Lung microvascular endothelial cell (primary cell): ENCODE measurements at places on chromosomes 7 and 10.

DNA sequence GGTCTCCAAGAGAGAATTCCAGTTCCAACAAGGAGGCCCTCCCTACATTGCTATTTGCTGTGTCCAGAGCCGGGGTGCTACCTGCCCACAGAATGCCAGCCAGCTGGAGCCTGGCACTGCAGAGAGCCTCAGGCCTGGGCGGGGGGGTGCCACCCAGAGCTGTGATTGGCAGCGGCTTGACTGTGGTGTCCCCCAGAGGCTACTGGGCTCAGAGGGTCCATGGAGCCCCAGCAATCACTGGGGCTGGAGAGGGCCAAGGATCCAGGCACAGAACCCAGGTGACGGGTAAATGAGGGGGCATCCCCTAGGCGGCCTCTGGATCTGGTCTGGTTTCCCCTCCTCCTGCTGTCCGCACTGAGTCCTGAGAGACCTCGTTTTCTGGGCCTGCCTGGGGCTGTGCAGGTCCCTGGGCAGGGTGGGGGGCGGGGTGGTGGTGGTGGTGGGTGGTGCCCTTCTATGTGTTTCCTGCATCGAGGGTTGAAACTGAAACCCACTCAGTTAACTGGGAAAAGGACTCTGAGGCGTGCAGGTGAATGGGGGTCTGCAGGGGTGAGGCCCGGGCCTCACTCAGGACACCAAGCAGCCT lies 12.6 kb downstream of the DPYSL4 start:
- DNase-seq = no peak

DNA sequence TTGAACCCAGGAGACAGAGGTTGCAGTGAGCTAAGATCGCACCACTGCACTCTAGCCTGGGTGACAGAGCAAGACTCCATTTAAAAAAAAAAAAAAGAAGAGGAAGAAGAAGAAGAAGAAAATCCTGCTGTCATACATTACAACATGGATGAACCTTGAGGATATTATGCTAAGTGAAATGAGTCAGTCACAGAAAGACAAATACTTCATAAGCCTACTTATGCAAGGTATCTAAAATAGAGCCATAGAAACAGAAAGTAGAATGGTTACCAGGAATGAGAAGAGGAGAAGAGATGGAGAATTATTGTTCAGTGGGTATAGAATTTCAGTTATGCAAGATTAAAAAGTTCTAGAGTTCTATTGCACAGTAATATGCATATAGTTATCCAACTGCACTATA lies 466.5 kb downstream of the PLXNA4 start:
- DNase-seq = no peak

- peak; percentile 53 for DNase-seq
Measured at GRCh38 chr7:47497367-47498096, 84.4 kb downstream of the TNS3 start.

DNA sequence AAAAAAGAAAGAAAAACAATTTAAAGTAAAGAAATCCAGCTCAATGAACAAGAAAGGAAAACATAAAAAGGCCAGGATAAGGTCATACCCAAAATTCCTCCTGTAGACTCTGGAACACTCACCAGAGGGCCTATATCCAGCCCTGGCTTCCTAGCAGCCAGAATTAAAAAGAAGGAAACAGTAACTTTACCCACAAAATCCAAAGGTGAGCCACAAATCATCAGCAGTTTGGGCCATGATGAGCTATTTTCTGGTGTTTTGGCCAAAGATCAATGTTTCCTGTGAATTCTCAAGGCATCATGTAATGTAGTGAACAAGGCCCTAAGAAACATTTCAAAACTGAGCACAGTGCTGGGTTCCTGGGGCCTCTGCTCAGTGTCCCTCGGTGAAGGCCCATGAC lies 87.8 kb downstream of the LARP4B start:
- DNase-seq = no peak

DNA sequence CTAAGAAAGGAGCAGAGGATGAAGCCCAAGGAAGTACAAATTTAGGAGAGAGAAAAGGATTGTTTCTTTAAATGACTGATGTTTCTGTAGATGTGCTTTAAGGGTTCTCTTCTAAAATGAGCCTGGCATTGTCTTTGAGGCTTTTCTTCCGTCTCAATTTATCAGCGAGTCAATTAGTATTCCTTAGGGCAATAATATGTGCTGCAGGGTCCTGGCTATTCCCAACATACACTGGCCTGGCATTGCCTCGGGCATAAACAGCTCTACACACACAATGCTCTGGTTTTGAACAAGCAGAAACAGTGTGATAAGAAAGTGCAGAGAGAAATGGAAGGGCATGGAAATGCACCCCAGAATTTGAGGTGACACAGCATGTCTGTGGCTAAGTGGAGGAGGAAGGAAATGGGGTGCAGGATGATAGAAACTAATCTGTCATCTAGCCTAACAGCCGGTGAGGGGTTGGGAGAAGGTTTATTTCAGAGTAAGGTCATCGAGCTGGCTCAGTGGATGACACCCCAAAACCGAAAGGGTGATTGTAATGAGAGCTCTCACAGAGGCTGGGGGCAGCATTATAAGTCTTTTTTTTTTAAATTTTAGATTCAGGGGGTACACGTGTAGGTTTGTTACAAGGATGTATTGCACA lies 67.5 kb upstream of the ARHGAP21 start:
- no peak for DNase-seq

DNA sequence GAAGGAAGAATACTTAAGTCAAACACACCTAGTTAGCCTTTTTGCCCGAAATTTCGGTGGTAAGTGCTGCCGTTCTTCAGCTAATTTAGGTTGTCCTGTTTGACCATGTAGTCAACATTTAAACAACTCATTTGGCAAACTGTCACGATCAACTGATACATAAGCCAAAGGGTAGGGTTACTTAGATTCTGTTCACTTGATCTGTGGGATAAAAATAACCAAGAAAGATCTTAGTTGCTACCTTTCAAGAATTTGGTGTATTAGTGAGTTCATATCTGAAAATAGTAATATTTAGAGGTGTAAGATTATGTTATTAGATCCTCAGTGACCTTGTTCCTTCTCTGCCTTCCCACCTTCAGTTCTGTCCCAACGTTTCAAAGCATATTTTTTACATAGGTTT lies 2.0 kb downstream of the TNKS2 start:
- DNase-seq = no peak

- DNase-seq = peak; percentile 87
Measured at GRCh38 chr7:55127622-55128081, 108.8 kb downstream of the EGFR start.

DNA sequence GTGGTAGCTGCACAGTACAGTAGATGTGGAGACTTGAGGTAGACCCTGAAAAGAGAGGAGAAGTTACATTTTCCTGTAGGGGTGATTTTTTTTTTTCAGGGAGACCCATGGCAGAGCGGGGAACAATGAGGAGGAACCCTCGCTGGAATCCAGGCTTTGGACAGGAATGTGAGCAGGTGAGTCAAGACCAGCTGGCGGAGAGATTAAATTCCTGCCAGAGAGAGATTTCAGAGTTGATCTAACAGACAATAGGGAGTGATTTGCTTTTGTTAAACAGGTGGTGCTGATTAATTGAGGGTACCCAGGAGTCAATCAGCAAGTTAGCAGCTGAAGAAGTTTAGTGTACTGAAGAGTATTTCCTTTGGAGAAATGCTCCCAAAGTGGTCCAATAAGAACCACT lies 41.6 kb upstream of the MINDY3 start:
- DNase-seq = no peak

GRCh38 chr10:61951144-61951483 lies 49.6 kb downstream of the ARID5B start:
- no peak for DNase-seq

DNA sequence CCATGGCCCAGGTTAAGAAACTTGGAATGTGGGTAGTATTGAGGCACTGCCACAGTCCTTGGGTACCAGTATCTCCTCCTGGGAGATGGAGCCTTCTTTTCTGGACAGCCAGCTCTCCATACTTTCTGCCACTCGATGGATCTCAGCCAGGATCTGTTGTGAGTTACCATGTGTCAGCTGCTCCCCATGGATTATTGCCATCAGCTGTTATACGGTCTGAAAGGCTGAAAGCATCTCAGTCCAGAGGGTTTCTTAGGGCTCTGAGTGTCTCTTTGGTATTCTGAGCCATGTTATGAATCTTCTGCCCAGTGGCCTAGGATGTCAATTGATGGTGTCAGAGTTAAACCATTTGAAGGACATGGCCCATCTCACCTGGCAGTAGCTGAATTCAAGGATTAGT lies 197.5 kb downstream of the C7orf25 start:
- DNase-seq = no peak

DNA sequence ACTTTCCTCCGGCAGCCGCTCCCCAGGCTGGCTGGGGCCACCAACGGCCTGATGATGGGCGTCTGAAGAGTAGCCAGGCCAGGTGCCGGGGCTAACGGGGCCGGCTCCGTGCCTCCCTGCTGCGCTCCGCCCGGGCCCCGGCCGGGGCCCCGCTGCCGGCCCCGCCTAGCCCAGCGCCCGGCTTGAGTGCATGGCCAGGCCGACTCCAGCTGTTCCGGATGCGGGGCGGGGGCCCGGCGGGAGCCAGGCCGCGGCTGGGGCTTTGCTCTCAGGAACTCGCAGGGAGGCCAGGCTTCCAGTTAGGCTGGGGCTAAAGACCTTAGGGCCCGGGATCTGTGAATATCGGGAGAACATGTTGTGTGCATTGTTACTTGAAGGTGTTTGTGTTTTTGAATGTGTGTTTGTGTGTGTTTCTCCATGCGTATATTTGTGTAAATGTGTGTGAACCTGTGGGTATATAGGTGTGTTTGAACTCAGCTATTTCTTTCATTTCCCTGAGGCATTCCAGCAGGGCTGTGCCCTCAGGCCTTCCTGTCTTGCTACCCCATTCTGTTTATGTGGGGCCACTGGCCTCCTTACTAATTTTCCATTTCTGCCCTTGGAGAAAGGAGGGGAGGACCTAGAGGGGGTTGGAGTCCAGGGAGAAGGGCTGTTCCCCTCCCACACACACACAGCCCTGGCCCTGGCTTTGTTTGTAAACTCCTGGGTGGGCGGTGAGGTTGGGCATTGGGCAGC lies 1.1 kb upstream of the LBX1 start:
- DNase-seq = no peak

DNA sequence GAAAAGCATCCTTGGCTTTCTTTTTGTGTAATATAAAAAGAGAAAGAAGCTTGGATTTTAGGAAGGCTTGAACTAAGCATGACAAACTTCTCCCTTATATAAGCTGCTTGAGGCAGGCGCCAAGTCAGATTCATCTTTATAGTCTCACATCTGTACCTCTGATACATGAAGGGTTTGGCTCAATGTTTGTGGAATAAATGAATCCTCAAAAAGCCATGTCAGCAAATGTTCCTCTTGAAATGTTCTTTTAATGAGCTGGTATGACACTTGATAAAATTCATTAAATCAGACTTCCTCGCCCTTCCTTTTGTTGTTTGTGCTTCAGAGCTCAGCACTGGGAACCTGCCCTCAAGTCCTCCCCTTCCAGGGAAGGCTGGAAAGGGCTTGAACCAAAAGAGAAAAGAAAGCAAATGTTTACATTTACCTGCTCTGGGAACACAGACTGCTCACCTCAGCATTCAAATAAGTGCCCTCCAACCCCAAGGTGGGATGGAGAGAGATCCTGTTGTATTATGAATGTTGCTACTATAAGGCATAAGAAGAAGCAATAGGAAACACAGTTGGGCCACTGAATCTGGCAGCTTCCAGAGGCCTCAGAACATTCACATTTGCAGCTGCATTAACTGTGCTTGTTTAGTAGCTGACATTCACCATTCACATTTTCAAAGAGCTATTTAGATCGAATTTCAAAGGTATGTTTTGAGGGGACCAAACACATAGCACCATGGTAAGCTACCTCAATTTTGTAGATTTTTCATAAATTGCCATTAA lies 212.6 kb downstream of the CACNA2D1 start:
- DNase-seq = no peak

- DNase-seq = no peak
Measured at GRCh38 chr7:142279601-142280000, 21.7 kb upstream of the PRSS58 start.

- no peak for DNase-seq
Measured at GRCh38 chr10:97762816-97763215, 9.0 kb downstream of the SFRP5 start.

DNA sequence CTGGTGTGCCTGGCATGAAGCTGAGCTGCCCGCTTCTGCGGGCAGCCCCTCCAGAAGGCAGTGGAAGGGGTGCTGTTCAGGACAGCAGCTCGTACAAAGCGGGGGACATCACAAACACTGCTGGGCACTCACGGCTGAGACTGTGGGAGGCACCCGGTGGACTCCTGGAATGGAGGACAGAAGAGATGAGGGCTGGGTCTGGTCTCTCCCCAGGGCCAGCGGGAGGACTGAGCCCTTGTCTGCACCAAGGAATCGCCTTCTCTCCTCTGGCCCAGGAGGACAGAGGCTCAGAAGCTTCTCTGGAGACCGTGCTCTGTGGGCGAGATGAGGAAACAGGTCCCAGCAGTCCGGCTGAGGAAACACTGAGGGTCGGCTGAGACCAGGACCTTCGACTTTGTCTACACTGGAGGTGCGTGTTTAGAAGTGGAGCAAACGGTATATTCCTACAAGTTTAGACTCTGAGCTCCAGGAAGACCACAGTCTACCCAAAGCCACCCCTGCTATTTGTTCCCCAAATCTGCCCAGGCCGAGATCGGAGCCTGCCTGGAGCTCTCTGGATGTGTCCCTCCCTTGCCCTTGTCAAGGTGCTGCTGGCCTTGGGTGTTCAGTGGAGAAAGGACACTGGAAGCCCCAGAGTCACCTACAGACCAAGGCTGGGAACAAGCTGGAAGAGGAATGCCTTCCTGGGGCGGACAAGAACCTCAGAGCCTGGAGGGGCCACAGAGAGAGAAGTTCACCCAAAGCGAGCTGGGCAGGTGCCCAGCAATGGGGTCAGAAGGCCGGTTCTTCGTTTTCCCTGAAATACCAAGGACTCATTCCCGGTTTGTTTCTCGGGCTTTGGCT lies 12.9 kb upstream of the INPP5A start:
- no peak for DNase-seq

GRCh38 chr7:122430710-122431109 lies 126.2 kb upstream of the FEZF1 start:
- DNase-seq = peak; percentile 80

DNA sequence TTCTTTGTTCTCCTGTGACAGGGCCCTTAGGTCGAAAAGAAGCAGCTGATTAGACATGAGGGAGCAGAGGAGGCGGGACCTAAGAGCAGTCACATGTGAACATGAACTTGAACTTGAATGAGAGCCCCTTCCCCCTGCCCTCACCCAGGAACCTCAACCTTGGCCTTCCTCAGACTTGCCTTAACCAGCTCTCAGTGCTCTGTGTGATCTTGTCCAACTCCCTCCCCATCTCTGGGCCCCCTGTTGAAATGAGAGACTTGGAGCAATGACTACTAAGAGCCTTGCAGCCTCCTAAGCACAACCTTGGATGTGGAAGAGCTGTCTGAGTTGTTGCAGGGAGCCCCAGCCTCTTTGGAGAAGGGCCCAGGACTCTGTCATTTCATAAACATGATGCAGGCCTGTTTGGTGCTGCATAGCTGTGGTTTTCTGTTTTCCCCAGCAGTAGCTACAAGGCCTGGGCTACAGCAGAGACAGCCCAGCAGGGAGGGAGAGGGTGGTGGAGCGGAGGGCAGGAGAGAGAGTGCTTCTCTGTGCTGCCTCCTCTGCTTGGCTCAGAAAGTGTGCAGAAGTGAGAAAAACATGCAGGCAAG lies 123.9 kb upstream of the ZMIZ1 start:
- DNase-seq = no peak

DNA sequence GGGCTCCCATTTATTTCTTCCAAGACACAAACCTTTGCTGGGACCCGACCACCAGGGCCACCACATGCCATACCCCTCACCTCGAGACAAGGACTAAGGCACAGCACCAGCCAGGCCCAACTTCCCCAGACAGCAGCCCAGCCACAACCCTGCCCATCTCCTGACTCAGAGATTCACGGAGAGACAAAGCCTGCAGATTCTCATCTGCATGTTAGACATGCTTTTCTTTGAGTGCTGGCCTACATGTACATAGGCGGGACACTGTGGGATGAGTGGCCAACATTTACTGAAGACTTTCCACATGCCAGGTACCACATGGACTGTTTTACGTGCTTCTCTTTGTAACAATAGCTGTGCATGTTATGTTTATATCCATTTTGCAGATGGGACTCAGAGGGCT lies 221.3 kb upstream of the ZMIZ1 start:
- DNase-seq = no peak
